ENCODE measurements at places on chromosomes 13 and 19.

DNA sequence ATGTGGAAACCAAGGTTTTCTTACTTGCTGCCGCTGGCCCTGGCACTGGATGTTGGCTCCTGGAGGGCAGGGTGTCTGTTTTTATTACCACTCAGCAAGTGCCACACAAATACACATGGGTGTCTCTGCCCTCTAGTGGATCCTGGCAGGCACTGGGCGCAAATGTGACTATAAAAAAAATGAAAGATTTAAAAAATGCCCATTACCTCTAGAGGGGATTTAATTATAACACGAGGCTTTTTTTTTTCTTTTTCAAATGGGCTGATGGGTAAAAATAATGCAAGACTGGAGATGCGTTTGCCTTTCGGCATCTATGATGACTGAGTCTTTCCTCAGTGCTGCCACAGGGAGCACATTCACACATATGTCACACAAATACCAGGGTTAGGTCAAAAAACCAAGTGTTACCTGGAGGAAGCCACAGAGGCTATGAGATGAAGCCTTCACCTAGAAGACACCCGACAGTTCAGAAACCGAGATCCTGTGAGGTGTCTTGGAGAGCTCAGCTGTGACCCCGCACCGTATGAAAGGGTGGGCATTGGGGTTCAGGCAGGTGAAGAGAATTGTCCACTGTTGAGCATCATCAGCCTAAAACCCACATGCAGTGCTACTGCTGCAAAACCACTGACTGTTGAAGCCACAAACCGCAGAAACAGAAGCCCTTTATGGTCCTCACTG is 25.7 kb downstream of the CHAMP1 start:
- DNase-seq = no peak

DNA sequence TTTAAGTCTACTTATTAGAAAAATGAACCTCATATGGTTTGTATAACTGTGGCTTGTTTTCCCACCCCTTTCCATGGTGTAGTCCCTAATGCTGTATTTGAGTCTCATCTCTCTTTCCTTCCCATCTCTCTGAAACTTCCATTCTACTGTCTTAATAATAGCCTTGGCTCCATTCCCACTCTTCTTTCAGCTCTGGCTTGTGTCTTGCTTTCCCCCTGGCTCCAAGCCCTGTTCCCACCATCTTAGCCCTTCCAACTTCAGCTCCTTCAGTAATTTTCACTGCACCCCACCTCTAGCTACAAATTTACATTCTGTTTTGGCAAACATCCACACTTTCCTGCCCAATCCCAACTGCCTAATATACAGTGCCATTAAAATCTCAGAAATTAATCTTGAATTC is 137.5 kb downstream of the SLITRK6 start:
- no peak for DNase-seq

GRCh38 chr13:21032656-21033055 is 28.7 kb downstream of the LATS2 start:
- no peak for DNase-seq

DNA sequence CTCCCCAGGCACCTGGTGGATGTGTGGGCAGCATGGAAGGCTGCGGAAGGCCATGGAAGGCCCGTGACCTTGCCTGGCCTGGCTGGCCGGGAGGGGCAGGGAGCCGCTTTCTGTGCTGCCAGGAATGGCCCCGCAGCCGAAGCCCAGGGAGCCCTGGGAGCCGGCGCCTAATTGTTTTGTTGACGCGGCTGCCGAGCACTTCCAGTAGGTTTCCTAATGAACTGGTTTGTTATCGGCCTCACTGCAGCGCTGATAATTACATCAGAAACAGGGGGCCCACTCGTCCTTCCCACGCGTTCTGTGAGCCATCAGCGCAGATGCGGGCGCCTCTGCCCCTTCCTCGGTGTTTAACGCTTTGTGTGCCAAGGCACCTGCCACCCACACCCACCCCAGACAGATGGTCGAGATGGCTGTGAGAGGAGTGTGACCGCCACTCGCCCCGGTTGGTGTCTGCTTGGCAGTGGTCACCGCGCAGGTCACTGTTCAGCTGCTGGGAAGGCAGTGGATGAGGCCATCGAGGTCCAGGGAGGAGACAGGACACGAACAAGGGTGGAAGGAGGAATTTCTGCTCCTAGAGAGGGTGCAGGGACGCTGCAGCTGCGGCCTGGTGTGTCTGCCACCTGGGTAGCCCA is 124.5 kb downstream of the KDM4B start:
- no peak for DNase-seq

DNA sequence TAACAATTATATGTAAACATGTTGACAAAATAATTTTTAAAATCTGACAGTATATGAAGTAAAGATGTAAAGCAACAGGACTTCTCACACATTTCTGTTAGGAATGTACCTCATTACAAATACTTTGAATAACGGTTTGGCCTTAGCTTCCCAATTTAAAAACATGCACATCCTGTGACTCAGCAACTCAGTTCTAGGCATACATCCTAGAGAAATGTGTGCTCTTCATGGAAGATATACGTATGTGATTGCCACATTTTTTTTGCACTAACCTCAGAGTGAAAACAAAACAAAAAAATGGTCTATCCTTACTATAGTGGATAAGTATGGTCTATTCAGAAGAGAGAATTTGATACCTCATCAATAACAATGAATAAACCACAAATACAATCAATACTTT is 314.6 kb downstream of the LIG4 start:
- DNase-seq = no peak

Data from HEK293T (cell line).